ENCODE measurements at places on chromosomes 2 and 18. TPM values are rescaled to one million over a fixed set of nuclear protein-coding genes. Genes with fewer than 3 reads are reported as not detected.

BMP10 gene
- total RNA-seq = not detected

DNA sequence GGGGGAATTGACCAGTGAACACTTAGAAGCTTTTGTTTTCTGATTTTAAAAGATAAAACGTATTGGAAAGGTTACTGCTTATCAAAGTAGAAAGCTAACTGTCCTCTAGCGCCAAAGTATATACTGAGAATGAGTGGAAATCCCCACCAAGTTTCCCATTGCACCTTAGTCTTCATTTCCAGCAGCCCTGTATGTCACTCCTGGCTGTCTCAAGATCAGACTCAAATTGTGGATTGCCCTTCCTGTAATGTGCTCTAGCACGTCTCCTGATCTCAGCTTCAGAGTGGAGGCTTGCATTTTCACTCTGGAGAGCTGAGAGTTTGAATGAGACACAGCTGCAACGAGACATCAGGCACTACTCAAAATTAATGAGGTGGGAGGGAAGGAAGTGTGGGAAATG, 26.6 kb downstream of the MFF start:
- no peak for DNase-seq

FHOD3 gene
- not detected for total RNA-seq

CRYGD gene
- not detected for total RNA-seq

DNA sequence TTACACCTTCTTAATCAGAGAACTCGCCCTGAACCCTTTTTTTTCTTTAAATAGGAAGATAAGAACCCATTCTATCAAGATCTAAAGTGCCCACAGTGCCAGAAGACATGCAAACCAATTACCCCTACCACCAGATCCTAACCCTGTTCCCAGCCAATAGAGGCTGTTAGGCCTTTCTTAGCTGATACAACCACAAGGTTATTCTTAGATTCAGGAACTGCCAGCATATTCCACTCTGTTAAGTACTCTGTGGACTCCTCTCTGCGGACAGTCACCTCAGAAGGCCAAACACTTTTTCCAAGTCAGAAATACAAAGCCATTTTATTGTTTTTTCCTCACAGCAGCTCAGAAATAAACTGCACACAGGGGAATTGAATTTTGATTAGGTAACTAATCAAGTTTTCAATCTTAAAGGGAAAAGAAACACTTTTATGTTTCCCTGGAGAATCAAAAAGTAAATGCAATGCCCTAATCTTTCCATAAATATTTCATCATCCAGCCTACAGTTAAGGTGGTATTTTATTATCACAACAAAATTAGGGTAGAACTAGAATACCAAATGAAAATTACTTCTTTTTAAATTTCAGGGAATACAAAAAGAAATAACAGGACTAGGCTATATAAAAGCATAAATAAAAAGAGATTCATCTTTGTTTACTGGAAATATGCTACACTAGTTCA, 111.4 kb downstream of the NBAS start:
- DNase-seq = no peak

GRCh38 chr2:211035548-211036185, 479.3 kb downstream of the CPS1 start:
- no peak for DNase-seq

GRCh38 chr2:162711832-162712540, 126.6 kb downstream of the KCNH7 start:
- DNase-seq = no peak

ARHGAP28 gene
- not detected for total RNA-seq

DNA sequence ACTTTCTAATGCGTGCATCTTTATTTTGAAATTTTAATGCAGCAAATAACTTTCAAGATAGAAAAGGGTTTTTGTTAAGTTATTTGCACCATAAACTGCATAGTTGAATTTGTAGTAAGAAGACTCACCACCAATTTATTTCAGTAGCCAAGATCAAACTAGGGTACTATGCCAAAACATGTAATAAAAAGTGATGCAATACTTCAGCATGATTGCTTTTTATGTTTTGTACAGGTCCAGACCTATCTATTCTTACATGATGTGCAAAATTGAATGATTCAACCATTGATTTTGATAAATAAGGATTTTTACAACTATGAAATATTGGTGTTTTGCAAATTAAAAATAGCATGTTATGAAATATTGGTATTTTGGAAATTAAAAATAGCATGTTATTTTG, 26.7 kb downstream of the AGPS start:
- no peak for DNase-seq

GRCh38 chr2:128288781-128289180, 29.9 kb downstream of the HS6ST1 start:
- no peak for DNase-seq

DNA sequence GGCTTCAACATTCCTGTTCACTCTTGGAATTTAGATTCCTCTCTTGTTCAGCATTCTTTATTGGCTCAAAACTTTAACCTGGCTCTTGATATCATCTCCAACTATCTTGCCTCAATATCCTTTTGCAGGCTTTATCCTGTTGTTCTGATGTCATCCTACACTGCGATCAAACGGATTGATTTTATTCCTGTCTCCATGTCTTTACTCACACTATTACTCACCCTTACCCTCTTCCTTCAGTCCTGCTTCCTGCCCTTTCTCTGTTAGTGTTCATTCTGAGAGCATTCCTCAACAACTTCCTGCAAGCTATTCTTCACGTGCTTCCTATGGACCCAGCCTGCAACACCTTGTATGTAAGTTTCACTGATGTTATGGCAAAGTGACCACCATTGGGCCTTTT, 264.7 kb downstream of the RNF152 start:
- DNase-seq = no peak

GRCh38 chr18:62981566-62981965, 266.2 kb downstream of the PHLPP1 start:
- no peak for DNase-seq

GRCh38 chr2:10086950-10087349, 6.7 kb upstream of the CYS1 start:
- DNase-seq = no peak

MAL gene
- 102 TPM for total RNA-seq

- no peak for DNase-seq
These were observed 85.3 kb downstream of the SDC1 start for GRCh38 chr2:20139407-20140172.

DNA sequence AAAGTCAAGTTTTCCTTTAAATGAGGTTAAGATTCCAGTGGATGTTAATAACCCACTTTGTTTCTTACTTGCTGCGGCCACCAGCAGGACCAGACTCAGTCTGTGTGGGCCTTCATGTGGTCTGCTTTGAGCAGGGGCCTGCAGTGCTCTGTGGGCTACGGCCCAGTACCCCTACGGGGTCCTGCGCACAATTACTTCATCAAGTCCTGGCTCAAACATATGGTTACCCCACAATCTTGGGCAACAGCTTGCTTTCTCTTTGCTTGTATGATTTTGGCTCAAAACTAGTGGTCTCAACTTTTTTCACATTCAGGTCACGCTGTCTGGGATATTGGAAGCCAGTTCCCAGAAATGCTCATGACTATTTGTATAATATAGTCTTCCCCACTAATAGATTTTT, 64.2 kb downstream of the PTPN2 start:
- no peak for DNase-seq

DNA sequence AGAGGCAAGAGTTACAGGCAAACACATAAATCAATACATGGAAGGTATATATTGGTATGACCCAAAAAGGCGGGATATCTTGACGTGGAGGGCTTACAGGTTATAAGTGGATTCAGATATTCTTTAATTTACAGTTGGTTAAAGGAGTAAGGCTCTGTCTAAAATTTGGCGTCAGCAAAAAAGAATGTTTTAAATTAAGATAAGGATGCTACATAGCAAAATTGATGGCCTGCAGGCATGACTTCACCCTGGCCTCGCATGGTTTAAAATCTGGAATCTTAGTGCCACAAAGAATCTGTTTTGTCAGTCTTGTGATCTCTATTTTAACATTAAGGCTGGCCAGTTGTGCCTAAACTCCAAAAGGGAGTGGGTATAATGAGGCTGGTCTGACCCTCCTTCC, 58.4 kb upstream of the REL start:
- DNase-seq = no peak

DNA sequence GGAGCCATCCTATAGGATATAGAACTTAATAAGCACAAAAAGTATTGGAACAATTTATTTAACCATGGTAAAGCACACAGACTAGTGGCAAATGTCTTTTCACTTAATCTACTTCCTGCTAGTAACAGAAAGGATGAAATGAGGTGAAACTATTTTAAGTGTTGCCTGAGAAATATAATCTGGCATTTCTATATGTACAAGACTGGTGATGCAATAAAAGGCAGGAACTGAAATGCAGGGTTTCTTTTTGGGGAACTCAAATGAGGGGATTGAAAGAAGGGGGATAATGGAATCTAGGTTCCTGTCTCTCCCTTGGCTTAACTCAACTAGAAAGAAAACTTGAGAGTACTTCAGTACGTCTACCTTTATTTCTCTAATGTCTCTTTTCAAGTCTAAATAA, 122.3 kb downstream of the MEMO1 start:
- no peak for DNase-seq

- DNase-seq = no peak
These were observed 258.9 kb upstream of the OSR1 start for GRCh38 chr2:19617257-19617848.

- DNase-seq = no peak
These were observed 929.2 kb upstream of the SOX11 start for GRCh38 chr2:4762951-4763376.

TLX2 gene
- 0.14 TPM for total RNA-seq

DNA sequence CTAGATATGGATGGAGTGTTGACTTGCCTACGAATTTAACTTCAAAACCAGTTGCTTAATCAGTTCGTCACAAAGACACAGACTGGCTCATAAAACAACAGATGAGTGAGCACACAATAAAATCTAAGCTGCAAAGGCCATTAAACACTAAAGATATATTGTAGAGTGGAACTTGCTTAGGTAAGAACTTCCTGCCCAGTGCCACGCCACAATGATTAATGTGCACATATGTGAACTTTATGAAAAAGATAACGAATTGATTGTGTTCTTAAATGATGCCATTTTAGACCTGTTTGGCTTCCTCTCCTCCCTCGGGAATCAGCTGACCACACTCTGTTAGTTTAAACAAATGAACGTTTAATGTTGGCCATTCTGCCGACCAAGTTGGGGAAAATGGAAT, 2031.3 kb upstream of the CELF4 start:
- no peak for DNase-seq

GRCh38 chr2:27281855-27282559, at the start of gene TRIM54:
Gene TRIM54 (plus strand): TSS chr2:27282429. CDS start chr2:27282732, 303 bp downstream.
- no peak for DNase-seq

DNA sequence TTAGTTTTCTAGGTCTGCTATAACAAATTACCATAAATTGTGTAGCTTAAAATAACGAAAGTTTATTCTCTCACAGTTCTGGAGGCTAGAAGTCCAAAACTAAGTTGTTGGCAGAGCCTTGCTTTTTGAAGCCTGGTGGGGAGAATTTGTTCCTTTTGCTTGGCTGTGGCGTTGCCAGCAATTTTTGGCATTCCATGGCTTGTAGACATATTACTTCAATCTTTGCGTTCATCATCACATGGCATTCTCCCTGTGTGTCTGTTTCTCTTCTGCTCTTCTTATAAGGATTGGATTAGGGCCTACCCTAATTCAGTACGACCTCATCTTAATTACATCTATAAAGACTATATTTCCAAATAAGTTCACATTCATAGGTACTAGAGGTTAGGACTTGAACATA, 217.7 kb downstream of the MBD5 start:
- no peak for DNase-seq

GRCh38 chr18:23209796-23210195, 74.5 kb downstream of the CABLES1 start:
- no peak for DNase-seq

DNA sequence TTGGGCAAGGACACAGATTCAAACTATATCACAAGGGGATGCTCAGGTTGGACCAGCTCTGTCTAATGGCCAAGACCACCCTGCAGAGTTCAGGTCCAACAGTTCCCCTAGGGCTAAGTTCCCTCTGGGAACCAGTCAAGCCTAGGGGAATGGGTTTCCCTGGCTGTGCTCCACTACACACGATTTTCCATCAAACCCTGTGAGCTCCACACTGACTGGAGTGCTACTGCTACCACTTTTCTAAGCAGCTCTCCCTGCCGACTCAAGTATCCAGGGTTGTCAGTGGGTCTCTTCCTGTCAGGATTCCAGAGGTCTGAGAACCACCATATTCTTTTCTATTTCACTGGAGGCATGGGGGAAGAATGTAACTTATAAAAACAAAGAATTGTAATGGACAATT, 280.4 kb upstream of the COL3A1 start:
- no peak for DNase-seq

DNA sequence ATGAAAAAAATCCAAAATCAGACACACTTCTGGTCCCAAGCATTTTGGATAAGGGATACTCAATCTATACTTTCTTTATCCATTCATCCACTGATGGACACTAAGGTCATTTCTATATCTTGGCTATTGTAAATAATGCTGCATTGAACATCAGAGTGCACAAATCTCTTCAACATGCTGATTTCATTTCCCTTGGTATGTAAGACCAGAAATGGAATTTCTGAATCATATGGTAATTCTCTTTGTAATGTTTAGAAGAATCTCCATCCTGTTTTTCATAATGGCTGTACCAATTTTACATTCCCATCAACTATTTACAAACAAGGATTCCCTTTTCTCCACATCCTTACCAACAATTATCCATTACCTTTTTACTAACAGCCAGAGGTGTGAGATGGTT, 33.7 kb upstream of the MCM6 start:
- DNase-seq = no peak

DNA sequence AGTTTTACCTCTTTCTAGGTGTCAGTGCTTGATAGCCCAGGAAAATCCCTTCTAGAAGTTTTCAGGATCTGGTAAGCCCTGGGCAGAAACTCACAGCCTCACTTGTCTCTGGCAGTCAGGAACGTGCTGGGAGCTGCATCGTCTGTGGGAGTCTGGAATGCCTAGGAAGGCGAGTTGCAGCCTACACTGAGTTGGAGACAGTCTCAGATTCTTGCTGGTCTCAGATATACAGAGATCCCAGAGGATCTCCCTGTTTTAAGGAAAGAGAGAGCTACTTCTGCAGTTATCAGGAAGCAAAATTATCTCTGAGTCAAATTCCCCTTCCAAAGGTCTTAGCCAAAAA, 104.4 kb upstream of the CDC42EP3 start:
- no peak for DNase-seq

SEH1L gene
- 23.9 TPM for total RNA-seq
